Esophagus squamous epithelium (tissue), 5 donors: ENCODE measurements at places on chromosomes 13 and 19.

DNA sequence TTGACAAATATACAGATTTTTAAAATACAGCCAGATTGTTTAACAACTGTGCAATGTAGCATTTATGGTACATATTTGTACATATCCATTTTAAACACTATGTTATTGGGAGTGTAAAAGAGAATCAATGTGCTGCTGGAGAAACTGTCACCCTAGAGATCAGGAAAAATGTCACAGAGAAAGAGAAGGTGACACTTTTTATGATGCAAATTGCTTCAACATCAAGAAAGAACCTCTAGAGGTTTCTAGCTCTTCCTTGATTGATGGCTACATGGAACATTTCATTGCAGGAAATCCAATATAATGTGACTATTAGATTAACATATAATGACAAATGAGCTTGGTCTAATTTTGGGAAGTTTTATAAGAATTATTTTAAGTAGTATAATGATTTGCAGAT, 1491.2 kb upstream of the PCDH20 start:
- DNase-seq: no peak

- no peak for DNase-seq
These were observed 168.0 kb downstream of the PAN3 start for GRCh38 chr13:28306325-28306724.

DNA sequence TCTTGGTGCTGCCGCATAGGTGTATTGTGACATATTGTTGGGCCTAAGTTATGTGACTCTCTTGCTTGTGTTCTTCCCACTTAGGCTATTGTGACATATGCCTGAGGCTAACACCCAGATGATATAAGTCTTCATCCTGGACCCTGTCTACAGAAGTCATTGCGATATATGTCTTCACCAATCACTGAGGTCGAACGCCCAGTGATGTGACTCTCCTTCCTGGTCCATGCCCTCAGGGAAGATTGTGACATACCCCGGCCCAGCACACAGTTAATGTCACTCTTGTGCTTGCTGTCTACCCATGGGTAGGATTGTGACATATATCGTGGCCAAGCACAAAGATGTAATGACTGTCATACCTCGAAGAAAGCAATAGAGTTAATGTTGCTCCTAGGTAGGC, 16.9 kb upstream of the ZNF730 start:
- DNase-seq: no peak

DNA sequence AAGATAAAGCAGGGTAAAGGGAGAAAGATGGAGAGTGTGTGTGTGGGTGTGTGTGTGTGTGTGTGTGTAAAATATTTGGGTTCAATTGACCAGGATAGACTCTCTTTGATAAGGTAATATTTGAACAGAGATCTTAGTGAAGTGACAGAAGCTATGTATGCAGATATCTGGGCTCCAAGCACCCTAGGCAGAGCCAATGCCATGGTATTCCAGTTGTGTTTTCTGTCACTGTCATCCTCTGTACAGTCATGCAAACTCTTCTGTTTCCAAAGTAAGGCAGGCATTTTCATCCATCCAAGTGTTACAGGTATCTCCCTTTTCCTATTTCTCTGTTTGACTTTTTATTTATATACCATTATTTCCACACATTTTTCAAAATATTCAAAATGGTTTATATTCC, 13.5 kb downstream of the DGKH start:
- DNase-seq: no peak

DNA sequence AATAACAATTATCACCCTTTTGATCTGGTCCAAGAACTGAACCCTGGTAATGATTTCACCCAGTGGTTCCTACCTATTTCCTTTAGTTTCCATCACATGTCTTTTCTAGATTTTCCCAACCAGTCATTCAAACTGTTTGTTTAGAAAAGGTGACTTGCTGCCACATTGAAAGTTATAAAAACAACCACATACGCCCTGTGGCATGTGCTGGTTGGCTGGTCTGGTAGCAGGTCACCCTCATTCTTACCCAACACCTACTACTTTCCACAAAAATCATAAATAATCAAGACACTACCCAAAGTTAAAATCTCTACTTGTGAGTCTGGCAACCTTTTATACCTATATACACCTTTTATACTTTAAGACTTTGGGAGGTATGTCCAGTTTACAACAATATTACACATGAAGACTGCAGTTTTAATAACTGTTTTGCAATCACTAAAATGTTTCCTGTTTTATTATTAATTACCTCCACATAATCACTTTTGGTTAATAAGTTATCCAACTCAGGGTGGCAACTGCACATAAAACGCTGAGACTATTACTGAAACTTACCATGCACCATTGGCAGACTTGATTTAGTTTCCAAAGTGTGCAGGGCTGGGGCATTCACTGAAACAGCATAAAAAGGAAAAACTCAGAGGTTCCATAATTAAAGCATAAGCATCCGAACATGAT, 38.9 kb downstream of the DZIP1 start:
- DNase-seq: no peak

- DNase-seq: no peak
These were observed 46.1 kb downstream of the ANKRD10 start for GRCh38 chr13:110868720-110869119.

- DNase-seq: no peak
These were observed 1.8 kb downstream of the MAG start for GRCh38 chr19:35293808-35294207.

DNA sequence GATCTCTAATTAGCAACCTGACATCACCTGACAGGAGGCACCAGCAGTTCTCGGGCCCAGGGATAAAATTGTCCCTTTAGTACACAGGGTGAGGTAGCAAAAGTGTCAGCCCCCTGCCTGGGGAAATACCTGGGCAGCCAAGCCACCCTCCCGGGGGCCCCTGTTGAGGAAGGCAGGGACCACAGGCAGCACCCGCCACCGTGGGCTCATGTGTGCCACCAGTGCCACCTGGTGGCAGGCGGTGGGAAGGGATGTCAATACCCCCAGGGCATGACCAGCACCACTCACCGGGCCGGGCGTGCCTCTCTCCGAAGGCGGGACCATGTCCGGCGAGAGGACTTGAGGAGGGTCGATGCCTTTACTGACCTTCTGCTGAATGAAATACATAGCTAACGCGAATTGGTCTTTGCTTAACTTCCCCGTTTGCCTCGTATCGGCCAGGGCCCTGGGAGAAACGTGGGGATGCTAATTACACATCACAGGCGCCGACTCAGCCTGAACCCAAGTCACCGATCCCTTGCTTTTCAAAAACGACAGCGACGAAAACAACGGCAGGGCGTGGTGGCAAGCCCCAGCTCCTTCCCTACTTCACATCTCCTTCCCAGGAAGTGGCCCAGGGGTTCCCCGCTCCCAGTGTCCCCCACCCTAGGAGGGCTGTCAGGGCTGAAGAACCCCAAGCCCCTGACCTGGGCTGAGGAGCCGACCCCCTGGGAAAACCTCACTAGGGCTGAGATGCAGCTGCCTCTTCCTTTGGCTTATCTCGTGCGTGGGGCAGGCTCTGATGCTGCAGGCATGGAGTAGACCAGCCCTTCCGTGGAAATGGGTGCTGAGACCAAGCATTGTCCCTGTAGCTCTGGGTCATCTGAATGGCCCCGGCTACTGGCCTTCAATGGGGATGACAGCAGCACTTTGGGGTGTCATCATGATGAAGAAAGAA, 53.8 kb downstream of the EPS15L1 start:
- no peak for DNase-seq

- DNase-seq: no peak
These were observed 9.3 kb downstream of the HOOK2 start for GRCh38 chr19:12766051-12766521.

GRCh38 chr13:44044547-44045179, 165.0 kb downstream of the LACC1 start:
- DNase-seq: no peak

- no peak for DNase-seq
These were observed 1.5 kb downstream of the CEBPA start for GRCh38 chr19:33300894-33301143.

DNA sequence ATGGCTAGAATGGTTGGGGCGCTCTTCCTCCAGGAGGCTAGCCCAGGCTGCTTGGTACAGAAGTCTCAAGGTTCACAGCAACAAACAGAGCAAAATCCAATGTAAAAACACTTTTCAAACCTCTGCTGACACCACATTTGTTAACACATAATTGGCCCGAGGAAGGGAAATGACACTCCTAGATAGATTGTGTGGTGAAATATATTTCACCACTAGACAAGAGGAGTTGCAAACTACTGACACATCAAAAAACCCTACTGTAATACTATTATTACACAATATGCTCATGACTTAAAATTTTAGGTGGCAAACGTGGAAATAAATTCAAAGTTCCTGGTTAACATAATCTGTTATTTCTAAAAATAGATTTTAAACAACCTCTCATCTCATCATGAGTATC, 643.6 kb downstream of the PCDH9 start:
- no peak for DNase-seq

- no peak for DNase-seq
These were observed 21.3 kb downstream of the DNAJC3 start for GRCh38 chr13:95698047-95698749.

DNA sequence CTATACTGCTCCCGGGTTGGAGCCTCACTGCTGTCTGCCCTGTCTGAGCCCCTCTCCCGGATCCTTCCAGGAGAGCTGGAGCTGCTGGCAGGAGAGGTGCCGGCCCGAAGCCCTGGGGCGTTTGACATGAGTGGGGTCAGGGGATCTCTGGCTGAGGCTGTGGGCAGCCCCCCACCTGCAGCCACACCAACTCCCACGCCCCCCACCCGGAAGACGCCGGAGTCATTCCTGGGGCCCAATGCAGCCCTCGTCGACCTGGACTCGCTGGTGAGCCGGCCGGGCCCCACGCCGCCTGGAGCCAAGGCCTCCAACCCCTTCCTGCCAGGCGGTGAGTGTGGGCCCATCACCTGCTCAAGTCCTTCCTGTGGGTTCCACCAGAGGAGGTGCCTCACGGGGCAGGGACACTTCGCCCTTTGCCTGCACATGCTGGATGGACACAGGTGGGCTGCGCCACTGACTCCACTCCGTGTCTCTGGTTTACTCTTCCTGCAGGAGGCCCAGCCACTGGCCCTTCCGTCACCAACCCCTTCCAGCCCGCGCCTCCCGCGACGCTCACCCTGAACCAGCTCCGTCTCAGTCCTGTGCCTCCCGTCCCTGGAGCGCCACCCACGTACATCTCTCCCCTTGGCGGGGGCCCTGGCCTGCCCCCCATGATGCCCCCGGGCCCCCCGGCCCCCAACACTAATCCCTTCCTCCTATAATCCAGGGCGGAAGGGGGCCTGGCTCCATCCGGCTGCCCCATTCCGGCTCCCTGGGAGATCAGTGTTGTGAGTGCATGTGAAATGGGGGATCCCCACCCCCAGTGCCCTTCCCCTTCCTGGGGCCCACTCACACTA, 19.8 kb downstream of the EPN1 start:
- no peak for DNase-seq

DNA sequence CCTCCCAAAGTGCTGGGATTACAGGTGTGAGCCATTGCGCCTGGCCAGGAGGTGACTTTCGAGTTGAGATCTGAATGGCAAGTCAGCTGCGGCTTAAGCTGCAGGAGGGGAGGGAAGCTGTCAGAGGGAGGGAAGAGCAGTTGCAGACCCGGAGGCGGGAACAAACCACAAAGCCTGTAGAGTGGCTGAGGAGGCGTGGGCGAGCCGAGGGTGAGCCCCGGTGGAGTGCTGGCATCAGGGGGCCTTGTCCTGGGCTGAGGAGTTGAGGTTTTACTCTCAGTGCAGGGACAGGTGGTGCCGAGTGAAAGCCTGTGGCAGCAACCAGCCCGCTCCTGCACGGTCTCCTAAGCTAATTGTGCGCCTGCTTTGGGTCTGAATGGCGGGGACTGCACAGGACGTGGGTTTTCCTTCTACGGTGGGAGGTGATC, 24.2 kb downstream of the PPP1R37 start:
- DNase-seq: no peak

DNA sequence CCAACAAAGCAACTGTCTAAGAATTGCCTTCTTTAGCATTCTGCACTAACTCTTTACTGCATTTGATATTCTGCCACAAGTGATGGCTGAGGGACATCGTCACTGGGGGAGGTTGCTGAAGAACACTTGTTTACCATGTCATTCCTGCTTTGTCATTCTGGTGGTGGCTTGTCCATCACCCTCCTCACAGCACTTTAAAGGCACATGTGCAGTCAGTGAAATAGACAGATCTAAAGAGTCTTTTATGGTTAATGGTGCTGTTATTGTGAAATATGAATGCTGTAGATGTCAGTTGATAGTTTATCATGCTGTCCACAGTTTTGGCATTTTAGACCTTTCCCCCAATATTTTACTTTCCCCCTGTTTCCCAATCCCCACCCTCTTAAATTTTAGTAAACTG, 120.9 kb upstream of the TSC22D1 start:
- no peak for DNase-seq

- no peak for DNase-seq
These were observed 665 bp downstream of the ZNF347 start for GRCh38 chr19:53158119-53158656.

GRCh38 chr19:21483589-21484170, 21.7 kb upstream of the ZNF429 start:
- DNase-seq: no peak

GRCh38 chr19:5628919-5629481, 6.1 kb downstream of the SAFB start:
- DNase-seq: no peak

DNA sequence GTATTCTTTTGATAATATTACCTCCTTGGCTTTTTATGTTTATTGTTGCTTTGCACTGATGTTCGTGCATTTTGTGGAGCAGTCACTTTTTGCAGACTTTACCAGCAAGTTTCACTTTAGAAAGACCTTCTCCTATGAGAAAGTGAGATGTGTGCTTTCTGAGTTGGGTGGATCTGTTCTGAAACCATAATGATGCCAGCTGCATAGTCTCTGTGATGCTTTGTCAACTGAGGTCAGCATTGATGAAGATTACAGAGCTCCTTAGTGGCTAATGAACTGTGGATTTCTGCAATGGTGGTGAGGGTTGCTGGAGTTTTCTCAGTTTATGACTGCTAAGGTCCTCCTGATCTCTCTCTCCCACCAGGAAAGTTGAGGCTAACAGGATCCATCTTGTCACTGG, 309.9 kb upstream of the SLITRK6 start:
- no peak for DNase-seq

- no peak for DNase-seq
These were observed 13.6 kb upstream of the KPNA3 start for GRCh38 chr13:49806126-49806536.

DNA sequence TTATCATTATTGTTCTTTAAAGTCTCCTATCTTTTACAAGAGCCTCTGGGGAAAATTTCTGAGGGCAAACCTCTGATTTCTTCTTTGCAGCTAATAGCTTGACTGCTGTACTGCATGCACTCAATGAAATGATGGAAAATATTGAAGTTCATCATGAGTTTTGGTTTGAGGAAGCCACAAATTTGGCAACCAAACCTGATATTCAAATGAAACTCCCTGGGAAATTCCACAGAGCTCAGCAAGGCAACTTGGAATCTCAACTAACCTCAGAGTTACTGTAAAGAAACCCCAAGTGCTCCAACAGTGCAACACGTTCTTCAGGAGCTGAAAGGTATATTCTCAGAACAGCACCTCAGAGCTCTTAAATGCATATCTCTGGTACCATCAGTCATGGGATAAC, 14.2 kb upstream of the RNF6 start:
- DNase-seq: no peak

- DNase-seq: no peak
These were observed 8.0 kb downstream of the RASA3 start for GRCh38 chr13:114124431-114124830.
